ENCODE measurements at places on chromosomes 5 and 9. TPM values are rescaled to one million over a fixed set of nuclear protein-coding genes. Genes with fewer than 3 reads are reported as not detected.

DNA sequence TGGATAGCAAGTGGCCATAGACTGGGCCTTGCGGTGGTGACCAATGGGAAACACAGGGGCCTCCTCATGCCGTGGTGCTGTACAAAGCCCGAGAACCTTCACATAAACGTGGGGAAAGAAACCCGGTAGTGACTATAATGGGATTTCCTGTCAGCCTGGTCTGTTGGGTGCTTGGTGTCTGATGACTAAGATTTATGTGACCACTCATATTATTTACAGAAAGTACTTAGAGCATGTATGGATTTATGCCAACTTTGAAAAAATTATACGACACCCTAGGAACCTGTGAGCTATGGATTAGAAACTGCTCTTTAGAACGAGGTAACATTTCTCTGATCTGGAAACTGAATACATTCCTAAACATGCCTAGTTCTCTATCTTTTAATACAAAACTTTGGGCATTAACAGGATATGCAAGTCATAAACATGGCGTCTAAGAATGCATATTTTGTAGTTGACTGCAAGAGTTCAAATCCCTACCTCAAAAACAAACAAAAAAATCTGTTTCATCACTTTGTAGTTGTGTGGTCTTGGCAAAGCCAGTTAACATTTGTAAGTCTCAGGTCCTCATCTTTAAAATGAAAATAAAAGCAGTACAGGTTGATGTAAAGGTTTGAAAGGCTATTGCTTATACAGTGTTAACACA, 85.4 kb downstream of the TMEM167A start:
- H3K36me3 ChIP-seq: no peaks in the 10 kb centered on the region
- DNase-seq: no peak
- H3K27me3 ChIP-seq: no peaks in the 10 kb centered on the region
- no peaks in the 10 kb centered on the region for H3K4me1 ChIP-seq
- no peak overlapping the region for H3K4me3 ChIP-seq

GRCh38 chr9:97373331-97373730, 38.6 kb upstream of the TDRD7 start:
- H3K27ac ChIP-seq: no peak overlapping the region
- H3K27me3 ChIP-seq: peaks cover 10% of the 10 kb centered on the region
- no peak overlapping the region for H3K4me3 ChIP-seq

Gene DOK3
- 1.8 TPM for total RNA-seq

DNA sequence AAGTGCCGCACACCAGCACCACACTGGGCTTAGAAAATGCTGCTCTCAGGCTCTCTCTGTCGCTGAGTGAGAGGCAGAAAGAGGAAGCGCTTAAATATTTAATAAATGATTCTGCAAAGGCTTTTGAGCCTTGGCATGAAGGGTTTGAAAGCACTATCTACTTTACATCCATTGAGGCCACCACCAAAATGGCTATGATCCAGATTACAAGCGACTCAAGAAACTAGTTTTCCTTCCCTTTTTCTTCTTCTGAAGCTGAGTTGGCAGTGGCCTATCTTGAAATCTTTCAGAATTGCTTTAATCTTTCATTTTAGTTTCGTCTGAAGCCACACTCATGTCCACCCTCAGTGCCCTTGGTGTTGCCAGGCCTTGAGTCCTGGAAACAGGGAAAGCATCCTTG, 59.5 kb downstream of the EBF1 start:
- H3K27me3 ChIP-seq: no peaks in the 10 kb centered on the region
- H3K27ac ChIP-seq: no peak overlapping the region
- DNase-seq: no peak
- H3K36me3 ChIP-seq: no peaks in the 10 kb centered on the region

GRCh38 chr9:136222906-136223285, 18.0 kb upstream of the LHX3 start:
- H3K27me3 ChIP-seq: no peaks in the 10 kb centered on the region
- H3K27ac ChIP-seq: no peak overlapping the region
- H3K36me3 ChIP-seq: peaks cover 13% of the 10 kb centered on the region
- H3K4me3 ChIP-seq: no peak overlapping the region
- H3K4me1 ChIP-seq: peaks cover 28% of the 10 kb centered on the region

DNA sequence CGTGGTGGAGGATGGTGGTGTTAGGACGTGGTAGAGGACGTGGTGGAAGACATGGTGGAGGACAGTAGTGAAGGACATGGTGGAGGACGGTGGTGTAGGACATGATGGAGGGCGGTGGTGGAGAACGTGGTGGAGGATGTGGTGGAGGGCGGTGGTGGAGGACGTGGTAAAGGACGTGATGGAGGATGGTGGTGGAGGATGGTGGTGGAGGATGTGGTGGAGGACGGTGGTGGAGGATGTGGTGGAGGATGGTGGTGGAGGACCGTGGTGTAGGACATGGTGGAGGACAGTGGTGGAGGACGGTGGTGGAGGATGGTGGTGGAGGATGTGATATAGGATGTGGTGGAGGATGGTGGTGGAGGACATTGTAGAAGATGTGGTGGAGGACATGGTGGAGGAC, 67.6 kb downstream of the S1PR3 start:
- DNase-seq: no peak
- H3K36me3 ChIP-seq: no peaks in the 10 kb centered on the region
- H3K27ac ChIP-seq: no peak overlapping the region
- peaks cover 5% of the 10 kb centered on the region for H3K4me1 ChIP-seq

- H3K27me3 ChIP-seq: no peaks in the 10 kb centered on the region
- H3K27ac ChIP-seq: peak overlapping the region; percentile 72
These were observed 24.9 kb downstream of the C9orf50 start for GRCh38 chr9:129595903-129596540.

Data from HFFc6 (cell line).